ENCODE measurements at places on chromosomes 2 and 18. TPM values are rescaled to one million over a fixed set of nuclear protein-coding genes. Genes with fewer than 3 reads are reported as not detected.

The GATA6 gene
- total RNA-seq = 2.2 TPM

GRCh38 chr18:44588508-44588907, 92.2 kb upstream of the SETBP1 start:
- DNase-seq = no peak

GRCh38 chr2:26838121-26838906, 9.6 kb upstream of the DPYSL5 start:
- peak; percentile 61 for DNase-seq

GRCh38 chr2:1235806-1236205, 177.5 kb upstream of the TPO start:
- no peak for DNase-seq

DNA sequence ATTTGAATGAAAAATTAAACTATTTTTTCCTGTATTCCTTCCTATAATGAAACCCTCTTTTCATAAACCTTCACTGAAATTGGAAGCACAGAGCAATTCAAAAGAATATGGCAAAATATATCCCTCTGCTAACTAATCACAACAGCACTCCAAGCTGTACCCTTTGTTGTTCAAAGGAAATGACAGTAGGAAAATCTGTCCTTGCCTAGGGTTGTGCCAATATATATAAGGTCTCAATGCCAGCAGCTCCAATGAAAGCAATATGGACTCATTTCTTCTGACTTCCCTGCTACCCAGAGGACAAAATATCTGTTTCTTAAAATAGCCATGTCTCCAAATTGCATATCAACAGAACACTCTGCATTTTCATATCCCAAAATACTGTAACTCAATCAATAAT, 373.9 kb upstream of the MC4R start:
- no peak for DNase-seq

- DNase-seq = no peak
Observed at GRCh38 chr2:119280680-119281079, 57.0 kb downstream of the STEAP3 start.
